Naive thymus-derived CD4-positive, alpha-beta T cell (primary cell): ENCODE measurements at places on chromosomes 4 and X.

- DNase-seq: no peak
Measured at GRCh38 chrX:140050906-140051305, 85.6 kb upstream of the CXorf66 start.

DNA sequence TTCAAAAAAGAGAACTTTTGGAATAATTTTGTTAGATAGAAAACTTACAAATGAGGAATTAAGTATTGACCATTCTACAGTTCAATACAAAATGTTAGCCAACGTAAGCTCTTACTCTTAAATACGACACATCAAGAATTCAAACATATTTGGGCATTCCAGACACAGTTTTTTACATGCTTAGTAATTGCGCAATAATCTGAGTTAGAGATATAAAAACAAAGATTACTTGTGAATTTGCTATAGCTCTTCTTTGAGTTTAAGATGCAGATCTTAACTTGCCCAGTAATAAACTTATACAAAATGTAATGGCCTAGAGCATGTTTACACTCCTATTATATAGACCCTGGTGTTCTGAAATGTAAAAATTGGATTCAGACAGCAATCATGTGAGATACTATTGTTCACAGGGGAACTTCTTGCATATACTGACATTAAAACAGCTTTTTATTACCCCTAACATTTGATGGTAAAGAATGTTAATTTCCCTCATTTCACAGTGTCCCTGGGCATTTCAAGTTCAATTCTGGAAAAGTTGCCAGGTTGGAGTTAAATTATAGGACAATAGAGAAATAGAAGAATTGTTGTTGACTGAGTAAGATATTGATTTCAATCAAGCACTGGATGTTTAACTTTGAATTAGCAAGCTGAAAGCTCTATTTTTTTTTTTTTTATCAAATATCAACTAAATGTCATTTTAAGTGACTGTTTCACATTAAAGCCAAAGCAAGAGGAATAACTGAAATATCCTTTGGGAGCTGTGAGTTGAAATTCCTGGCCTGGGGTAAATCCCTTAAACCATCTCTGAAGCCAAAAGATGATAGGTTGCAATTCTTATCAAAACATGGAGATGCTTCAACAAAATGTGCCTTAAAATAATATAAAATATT is 910 bp downstream of the HPGDS start:
- DNase-seq: no peak

DNA sequence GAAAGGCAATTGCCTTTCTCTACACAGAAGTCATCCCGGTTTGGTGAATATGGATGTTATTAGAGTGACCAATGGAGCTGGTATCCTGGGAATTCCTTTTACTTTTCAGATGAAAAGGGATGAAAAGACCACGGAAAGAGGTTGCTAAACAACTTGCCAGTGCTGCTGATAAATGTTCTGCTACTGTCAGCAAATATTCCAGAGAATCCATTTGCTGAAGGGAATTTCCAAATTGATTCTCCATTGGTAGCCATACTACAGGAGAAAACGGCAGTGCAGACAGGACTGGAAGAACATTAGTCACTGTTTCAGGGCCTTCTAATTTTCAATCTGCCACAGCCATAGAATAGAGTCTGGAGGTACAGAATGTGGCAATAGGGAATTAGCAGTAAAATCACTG is 451.5 kb downstream of the PCDH11X start:
- no peak for DNase-seq

DNA sequence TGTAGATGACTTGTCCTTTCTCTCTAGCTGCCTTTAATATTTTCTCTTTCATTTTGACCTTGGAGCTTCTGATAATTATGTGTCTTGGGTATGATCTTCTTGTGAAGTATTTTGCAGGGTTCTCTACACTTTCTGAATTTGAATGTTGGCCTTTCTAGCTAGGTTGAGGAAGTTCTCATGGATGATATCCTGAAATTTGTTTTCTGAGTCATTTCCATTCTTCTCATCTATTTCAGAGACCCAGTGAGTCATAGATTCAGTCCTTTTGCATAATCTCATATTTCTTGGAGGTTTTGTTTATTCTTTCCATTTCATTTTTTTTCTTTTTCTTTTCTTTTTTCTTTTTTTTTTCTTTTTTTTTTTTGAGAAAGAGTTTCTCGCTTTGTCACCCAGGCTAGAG is 585.7 kb upstream of the PABPC4L start:
- no peak for DNase-seq

DNA sequence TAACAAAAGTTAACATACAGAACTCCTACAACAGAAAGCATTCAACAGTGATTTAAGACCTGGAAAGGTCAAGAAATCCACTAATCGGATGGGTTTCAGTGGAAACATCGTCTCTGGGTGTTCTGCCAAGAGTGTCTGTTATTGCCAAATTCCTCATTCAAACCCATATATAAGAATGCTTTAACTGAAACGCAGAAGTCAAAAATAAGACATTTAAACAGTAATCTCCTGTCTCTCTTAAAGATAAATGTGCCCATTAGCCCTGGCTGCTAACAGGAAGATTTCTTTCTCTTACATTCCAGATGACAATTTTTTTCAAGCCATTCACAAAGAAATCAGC is 31.5 kb downstream of the DCTD start:
- no peak for DNase-seq

DNA sequence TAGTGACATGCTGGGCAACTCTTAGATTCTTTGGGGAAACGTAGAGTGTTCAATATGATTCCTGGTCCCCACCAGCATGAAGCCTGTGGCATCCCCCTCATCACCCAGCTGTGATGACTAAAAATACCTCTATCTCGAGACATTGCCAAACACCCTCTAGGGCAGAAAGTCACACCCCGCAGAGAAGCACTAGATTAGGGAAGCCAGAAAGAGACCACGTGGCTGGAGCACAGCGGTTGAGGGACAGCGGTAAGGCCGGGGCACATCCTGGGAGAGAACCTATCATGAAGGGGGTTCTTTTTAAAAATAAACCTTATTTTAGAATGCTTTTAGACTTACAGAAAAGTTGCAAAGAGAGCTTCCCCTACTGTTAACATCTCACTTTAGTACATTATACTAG is 11.0 kb downstream of the FAT1 start:
- no peak for DNase-seq

GRCh38 chrX:12986886-12987285 is 12.0 kb downstream of the TMSB4X start:
- no peak for DNase-seq

- no peak for DNase-seq
Measured at GRCh38 chr4:149347139-149347538, 468.5 kb downstream of the IQCM start.

DNA sequence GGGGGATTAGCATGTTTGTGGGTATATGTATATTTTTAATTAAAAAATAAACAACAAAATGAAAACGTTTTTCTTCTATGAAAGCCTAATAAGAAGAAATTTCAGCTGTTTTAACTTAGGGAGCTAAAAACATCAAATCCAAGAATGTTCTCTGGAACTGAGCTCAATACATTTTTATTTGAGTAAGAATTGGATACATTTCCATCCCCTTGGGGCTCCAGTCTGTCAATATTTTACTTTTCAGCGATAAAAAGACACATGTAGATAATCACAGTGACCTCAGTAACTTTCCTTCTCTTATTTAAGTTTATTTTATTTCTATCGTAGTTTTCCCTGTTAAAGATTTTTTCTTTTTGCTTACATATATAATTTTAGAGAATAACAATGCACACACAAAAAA is 59.3 kb downstream of the ELOVL6 start:
- no peak for DNase-seq

- no peak for DNase-seq
Measured at GRCh38 chrX:132665676-132666075, 176.8 kb upstream of the MBNL3 start.

- DNase-seq: peak; percentile 29
Measured at GRCh38 chr4:10180927-10181744, 64.5 kb upstream of the WDR1 start.

- DNase-seq: no peak
Measured at GRCh38 chr4:105345358-105345757, 128.5 kb downstream of the PPA2 start.

- no peak for DNase-seq
Measured at GRCh38 chr4:33171873-33172525, 2451.8 kb downstream of the PCDH7 start.

DNA sequence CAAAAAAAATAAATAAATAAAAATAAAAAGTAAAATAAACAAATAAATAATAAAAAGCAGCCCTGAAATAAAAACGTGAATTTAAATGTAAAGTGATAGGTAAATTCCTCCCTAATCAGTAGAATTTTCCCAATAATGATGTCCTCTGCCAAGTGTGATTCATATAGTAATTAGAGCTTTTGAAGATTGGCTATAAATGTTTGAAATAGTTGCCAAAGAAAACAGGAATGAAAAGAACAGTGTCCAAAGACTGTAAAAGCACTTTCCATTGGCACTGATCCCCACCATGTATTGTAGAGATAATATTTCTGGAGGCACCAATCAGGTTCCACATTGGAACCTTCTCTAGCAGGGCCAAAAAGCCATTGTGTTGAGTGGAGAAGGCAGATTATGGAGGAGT is 25.9 kb upstream of the SMARCAD1 start:
- no peak for DNase-seq

DNA sequence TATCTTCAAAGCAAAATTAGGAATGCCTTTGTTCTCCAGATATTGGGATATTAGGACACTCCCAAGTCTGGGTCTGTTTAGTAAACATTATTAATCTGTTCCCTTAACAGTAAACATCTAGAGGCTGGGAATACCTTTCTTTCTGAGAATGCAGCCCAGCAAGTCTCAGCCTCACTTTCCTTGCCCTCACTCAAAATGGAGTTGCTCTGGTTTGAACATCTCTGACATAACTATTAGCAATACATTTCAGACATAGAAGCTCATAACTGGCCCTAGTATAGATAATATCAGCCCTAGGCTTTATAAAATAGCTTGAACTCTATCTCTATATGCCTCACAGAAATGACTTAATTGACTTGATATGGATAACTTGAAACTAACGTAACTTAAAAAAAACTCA is 299.8 kb downstream of the SPATA18 start:
- no peak for DNase-seq

- no peak for DNase-seq
Measured at GRCh38 chr4:85153221-85153620, 186.7 kb upstream of the WDFY3 start.

- no peak for DNase-seq
Measured at GRCh38 chrX:24577091-24577490, 70.1 kb downstream of the PCYT1B start.

DNA sequence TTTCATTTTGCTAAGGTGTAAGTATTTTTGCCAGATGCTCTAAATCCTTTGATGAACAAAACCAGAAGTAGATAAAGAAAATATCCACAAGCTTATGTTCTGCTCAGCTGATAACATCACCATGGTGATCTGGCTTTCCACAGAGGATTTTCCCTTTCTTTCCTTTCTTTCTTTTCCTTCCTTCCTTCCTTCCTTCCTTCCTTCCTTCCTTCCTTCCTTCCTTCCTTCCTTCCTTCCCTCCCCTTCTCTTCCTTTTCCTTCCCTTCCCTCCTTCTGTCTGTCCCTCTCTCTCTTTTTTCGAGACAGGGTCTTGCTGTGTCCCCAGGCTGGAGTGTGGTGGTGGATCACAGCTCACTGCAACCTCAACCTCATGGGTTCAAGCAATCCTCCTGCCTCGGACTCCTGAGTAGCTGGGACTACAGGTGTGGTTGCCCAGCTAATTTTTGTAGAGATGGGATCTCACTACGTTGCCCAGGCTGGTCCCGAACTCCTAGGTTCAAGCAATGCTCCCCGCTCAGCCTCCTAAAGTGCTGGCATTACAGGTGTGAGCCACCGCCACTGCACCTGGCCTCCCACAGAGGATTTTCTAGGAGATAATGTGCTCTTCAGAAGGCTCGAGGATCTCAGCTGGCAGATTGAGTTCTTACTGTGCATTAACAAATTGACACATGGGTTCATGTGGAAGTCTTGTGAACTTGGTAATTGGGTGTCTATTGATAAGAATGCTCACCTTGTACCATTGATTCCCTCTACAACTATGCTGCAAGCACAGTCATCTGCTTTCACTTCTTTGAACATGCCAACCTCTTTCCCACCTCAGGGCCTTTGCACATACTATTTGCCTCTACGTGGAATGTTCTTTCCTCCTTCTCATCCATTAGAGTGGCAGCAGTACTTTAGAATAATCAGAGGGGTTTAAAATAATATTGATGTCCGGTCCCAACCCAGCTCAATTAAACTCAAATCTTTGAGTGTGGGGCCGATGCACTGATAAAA is 1.4 kb upstream of the RHOH start:
- no peak for DNase-seq

DNA sequence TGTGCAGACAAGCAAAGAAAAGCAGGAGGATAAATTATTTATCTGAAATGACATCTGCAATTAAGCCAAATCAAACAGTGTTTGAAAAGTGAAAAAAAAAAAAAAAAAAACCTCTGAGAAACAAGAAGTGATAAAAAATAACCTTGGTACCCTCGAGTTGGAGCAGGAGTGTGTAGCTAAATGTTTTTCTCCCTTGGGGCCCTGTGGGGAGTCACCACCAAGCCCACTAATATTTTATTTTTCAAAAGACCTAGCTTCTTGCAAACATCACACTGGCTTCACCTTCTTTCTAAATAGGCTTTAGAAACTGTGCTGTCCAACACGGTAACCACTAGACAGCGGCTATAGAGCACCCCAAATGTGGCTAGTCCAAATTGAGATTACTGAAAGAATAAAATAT is 47.7 kb downstream of the SNX25 start:
- no peak for DNase-seq

- DNase-seq: no peak
Measured at GRCh38 chr4:170089668-170090351, at the start of gene AADAT. TSS of gene AADAT (minus strand) at chr4:170089956. CDS start at chr4:170089690, 266 bp downstream.

DNA sequence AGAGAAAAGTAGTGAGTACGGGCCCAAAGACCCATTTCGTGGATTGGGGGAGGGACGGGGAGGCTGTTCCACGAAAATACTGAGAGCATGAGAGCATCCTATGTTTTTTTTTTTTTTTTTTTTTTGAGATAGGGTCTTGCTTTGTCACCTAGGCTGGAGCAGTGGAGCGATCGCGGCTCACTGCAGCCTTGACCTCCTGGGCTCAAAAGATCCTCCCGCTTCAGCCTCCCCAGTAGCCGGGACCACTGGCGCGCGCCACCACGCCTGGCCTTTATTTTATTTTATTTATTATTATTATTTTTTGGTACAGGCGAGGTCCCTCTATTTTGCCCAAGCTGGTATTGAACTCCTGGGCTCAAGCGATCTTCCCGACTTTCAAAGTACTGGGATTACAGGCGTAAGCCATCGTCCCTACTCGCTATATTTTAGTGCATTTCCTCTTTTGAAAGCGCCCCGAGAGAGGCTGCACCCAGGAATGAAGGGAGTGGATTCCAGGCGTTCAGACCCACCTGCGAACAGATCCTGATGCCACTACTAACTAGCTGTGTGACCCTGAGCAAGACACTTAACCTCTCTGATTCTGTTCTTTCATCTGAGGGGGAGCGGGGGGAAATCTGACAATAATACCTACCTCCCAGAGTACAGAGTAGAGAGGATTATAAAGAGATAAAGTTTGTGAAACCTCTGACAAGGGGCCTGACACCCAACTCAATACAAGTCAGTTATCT is 5.4 kb upstream of the MSX1 start:
- no peak for DNase-seq

DNA sequence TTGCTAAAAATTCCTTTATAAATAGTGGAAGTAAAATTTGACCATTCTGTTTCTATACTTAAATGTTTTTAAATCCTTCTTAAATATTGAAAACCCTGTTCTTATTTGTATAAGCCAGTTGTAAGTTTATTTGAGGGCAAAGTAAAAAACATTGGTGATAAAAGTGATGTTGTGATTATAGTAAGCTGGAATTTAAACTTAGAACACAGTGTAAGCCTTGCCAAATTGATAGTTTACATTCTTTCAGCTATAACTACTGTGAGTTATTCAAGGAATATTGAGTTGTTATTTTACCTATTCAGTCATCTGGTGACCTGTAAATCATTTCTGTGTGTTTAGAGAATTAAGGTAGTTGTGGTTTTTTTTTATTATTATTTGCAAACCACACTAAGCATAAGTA is 9.6 kb downstream of the YY2 start:
- DNase-seq: no peak
